ENCODE measurements at places on chromosomes 5 and 9. TPM values are rescaled to one million over a fixed set of nuclear protein-coding genes. Genes with fewer than 3 reads are reported as not detected.

GRCh38 chr9:110712955-110713354 lies 44.4 kb downstream of the MUSK start:
- DNase-seq: no peak
- H3K4me1 ChIP-seq: no peaks in the 10 kb centered on the region
- H3K4me3 ChIP-seq: no peak overlapping the region
- no peaks in the 10 kb centered on the region for H3K36me3 ChIP-seq
- no peaks in the 10 kb centered on the region for H3K27me3 ChIP-seq
- no peak overlapping the region for H3K27ac ChIP-seq

DNA sequence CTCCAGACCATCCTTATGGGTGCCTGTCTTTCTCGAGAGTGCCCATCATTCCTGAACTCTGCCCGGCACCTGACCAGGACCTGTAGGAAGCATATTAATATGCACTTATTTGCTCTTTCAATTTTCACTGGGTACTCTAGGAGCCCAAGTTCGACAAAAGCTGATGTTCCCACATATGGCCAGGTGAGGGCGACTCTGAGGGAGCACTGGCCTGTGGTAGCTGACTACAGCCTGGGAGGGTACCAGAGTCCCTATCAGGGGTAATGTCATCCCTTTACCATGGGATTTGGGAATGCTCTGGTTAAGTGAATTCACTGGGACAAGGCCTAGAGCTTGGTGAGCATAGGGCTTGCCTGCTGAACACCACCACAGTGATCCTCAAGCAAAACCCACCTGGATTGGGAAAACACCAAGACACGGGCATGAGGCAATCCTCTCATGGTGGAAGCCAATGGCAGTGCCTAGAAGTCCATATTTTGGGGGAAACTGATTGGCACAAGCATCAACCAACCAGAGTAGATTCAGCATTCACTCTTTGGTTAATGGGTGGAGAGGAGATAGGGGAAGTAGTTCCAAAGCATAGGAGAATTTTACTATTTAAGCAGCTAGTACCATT lies 112.2 kb downstream of the MTX3 start:
- no peak overlapping the region for H3K4me3 ChIP-seq
- peaks cover 5% of the 10 kb centered on the region for H3K27me3 ChIP-seq
- no peak overlapping the region for H3K27ac ChIP-seq
- H3K36me3 ChIP-seq: no peaks in the 10 kb centered on the region

- H3K27me3 ChIP-seq: no peaks in the 10 kb centered on the region
- H3K4me3 ChIP-seq: no peak overlapping the region
- DNase-seq: no peak
- no peaks in the 10 kb centered on the region for H3K36me3 ChIP-seq
- H3K27ac ChIP-seq: no peak overlapping the region
Measured at GRCh38 chr5:3657364-3658022, 61.9 kb downstream of the IRX1 start.

GRCh38 chr9:117742131-117742530 lies 37.9 kb downstream of the TLR4 start:
- H3K4me1 ChIP-seq: peaks cover 17% of the 10 kb centered on the region
- H3K27ac ChIP-seq: no peak overlapping the region
- DNase-seq: no peak
- H3K36me3 ChIP-seq: peaks cover 4% of the 10 kb centered on the region

DNA sequence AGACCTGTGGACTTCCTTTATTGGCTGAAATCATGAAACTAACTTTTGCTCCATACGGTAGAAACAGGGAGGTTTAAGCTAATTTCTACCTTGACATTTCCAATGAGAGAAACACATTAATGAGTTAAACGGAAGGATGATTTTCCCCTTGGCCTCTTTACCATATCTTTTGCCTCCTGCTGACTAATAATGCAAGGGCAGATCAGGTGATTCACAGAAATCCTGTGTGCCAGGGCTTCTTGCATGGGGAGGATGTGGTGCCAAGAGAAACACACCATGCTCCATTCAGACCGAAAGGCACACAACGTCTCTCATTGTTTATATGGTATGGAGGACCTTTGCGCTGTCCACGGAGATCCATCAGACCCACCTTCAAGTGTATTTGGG lies 17.4 kb upstream of the PRLR start:
- no peaks in the 10 kb centered on the region for H3K36me3 ChIP-seq
- DNase-seq: no peak
- no peak overlapping the region for H3K4me3 ChIP-seq
- H3K4me1 ChIP-seq: peaks cover 3% of the 10 kb centered on the region

- peaks cover 6% of the 10 kb centered on the region for H3K4me1 ChIP-seq
- no peaks in the 10 kb centered on the region for H3K36me3 ChIP-seq
- no peak for DNase-seq
Measured at GRCh38 chr9:94014066-94014654, 59.0 kb upstream of the BARX1 start.

GRCh38 chr5:15326932-15327331 lies 173.0 kb upstream of the FBXL7 start:
- H3K36me3 ChIP-seq: no peaks in the 10 kb centered on the region
- no peaks in the 10 kb centered on the region for H3K27me3 ChIP-seq

GRCh38 chr5:35131723-35132122 lies 84.0 kb upstream of the AGXT2 start:
- no peaks in the 10 kb centered on the region for H3K36me3 ChIP-seq
- peaks cover 41% of the 10 kb centered on the region for H3K27me3 ChIP-seq
- no peak overlapping the region for H3K4me3 ChIP-seq
- peaks cover 12% of the 10 kb centered on the region for H3K4me1 ChIP-seq

- no peaks in the 10 kb centered on the region for H3K4me1 ChIP-seq
- no peaks in the 10 kb centered on the region for H3K27me3 ChIP-seq
- no peak overlapping the region for H3K4me3 ChIP-seq
Measured at GRCh38 chr5:167393358-167393757, 898.1 kb upstream of the WWC1 start.

GRCh38 chr5:61081741-61082140 lies 80.5 kb downstream of the SMIM15 start:
- H3K27me3 ChIP-seq: no peaks in the 10 kb centered on the region
- no peak for DNase-seq
- no peak overlapping the region for H3K27ac ChIP-seq
- peaks cover 6% of the 10 kb centered on the region for H3K36me3 ChIP-seq
- no peak overlapping the region for H3K4me3 ChIP-seq

GRCh38 chr9:84241817-84242373 lies 98.7 kb downstream of the SLC28A3 start:
- no peak overlapping the region for H3K27ac ChIP-seq
- peaks cover 25% of the 10 kb centered on the region for H3K27me3 ChIP-seq
- H3K4me1 ChIP-seq: peaks cover 4% of the 10 kb centered on the region
- DNase-seq: no peak

DNA sequence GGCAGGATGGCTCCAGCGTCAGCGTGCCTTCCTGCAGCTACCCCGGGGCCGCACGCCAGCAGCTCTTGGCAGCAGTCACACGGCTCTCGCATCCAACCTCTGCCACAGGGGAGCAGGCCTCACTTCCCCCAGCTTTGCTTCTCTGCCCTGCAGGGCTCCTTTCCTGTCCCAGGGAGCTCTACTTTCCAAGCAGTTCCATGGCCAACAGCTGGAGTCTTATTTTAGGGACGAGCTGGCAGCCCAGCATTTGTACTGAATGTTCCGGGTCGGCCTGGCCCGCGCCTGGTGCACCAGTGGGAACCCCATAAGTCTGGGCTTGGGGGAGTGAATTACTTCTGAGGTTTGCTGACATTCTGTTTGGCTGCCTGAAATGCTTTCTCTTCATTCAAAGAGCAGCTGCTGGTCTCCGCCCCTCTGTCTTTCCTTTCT lies 34.6 kb downstream of the GADD45G start:
- H3K27ac ChIP-seq: no peak overlapping the region
- no peak overlapping the region for H3K4me3 ChIP-seq
- no peaks in the 10 kb centered on the region for H3K36me3 ChIP-seq
- H3K4me1 ChIP-seq: peaks cover 11% of the 10 kb centered on the region

GRCh38 chr5:10518347-10518746 lies 45.5 kb upstream of the ANKRD33B start:
- no peaks in the 10 kb centered on the region for H3K4me1 ChIP-seq
- H3K36me3 ChIP-seq: no peaks in the 10 kb centered on the region
- no peak overlapping the region for H3K4me3 ChIP-seq
- H3K27me3 ChIP-seq: no peaks in the 10 kb centered on the region
- DNase-seq: no peak
- H3K27ac ChIP-seq: no peak overlapping the region

DNA sequence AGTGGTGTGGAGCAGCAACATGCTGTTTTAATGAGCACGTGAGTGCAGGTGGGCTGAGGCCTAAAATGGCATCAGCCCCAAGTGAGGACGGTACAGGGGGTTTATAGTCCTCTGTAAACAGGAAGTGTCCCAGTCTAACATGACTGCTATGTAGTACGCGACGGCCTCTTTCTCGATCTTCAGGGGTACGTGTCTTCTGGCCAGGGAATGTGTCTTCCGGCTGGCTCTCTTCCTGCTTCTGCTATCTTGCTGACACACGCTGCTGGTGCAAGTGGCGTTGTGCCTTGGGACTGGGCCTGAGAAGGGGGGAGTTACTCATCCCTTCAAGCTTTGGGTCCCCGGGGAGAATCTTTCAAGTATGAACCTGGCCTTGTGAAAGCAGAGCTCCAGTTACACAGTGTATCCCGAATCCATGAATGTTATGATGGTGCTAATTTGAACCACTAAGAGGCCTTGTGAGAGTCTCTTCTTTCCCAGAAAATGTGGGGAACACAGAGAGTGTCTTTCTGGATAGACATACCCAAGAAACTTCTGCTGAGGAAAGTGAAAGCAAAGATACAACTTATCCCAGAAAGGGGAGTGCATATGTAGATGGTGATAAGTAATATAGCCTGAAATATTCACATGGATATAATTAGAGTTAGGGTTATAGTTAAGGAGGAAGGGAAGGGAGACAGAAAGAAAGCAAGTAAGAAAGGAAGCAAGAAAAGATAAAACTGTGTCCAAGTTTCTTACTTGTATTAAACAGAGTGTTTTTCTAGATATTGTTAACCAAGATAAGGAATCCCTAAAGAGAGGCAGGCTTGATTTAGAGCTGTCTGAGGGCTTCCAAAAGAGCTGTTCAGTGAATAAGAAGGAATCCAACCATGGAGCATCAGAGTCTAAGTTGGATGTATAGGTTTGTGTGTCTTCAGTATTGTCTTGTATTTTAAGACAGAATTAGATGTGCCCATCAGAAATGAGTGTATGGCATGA lies 35.5 kb upstream of the ANXA2R start:
- H3K4me3 ChIP-seq: peak overlapping the region; percentile 23
- H3K27me3 ChIP-seq: no peaks in the 10 kb centered on the region
- H3K36me3 ChIP-seq: peaks cover 24% of the 10 kb centered on the region
- DNase-seq: no peak
- peak overlapping the region; percentile 62 for H3K27ac ChIP-seq

DNA sequence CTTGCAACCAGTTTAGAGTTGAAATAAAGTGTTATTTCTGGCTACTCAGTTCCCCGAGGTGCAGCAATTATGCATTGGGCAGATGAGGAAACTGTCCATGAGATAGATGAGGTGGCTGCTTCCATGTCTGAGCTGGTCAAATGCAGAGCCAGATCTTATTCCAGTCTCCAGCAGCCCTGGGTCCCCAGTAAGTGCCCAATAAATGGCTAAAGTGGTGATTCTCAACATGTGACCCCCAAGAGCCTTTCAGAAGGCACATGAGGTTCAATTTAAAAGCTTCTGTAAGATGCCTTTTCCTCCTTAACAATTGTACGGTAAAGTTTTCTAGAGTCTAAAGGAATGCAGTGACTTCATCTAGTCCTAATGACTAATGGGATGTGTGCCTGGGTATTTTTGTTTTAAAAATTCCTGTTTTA lies 17.5 kb downstream of the ATOX1 start:
- H3K27me3 ChIP-seq: no peaks in the 10 kb centered on the region
- no peak for DNase-seq
- H3K4me3 ChIP-seq: no peak overlapping the region
- H3K4me1 ChIP-seq: peaks cover 15% of the 10 kb centered on the region
- H3K36me3 ChIP-seq: peaks cover 12% of the 10 kb centered on the region
- H3K27ac ChIP-seq: no peak overlapping the region

DNA sequence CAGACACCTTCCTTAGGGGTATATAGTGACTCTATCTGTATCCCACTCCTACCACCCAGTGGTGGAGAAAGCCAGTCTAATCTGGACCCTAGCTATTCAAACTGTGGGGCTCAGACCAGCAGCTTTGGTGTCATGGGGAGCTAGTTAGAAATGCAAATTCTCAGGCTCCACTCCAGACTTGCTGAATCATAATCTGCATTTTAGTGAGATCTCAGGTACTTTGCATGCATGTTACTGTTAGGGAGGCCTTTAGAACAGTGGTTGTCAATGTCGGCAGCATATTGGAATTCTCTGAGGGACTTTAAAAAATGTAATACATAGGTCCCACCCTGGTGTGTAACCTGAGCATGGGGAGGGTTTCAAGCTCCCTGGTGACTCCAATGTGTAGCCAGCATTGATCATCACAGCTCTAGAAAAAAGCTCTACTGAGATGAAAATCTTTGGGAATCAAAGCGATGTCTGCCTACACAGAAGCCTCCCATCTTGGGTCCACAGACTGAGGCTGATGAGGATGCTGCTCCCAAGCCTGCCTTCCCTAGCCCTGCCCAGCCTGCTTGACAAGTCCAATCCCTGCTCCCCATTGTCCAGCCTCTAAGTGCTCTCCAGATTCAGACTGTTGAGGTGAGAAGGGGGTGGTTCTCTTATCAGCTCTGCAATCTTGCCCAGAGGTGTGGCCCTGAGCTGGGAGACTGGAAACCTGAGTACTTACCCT lies 11.9 kb upstream of the GM2A start:
- no peak for DNase-seq
- no peak overlapping the region for H3K4me3 ChIP-seq
- H3K4me1 ChIP-seq: peaks cover 31% of the 10 kb centered on the region
- peaks cover 2% of the 10 kb centered on the region for H3K36me3 ChIP-seq

- no peaks in the 10 kb centered on the region for H3K27me3 ChIP-seq
- no peak overlapping the region for H3K27ac ChIP-seq
- H3K4me3 ChIP-seq: no peak overlapping the region
Measured at GRCh38 chr9:22922222-22922621, 475.6 kb downstream of the DMRTA1 start.

- H3K27ac ChIP-seq: no peak overlapping the region
- no peak overlapping the region for H3K4me3 ChIP-seq
- no peaks in the 10 kb centered on the region for H3K27me3 ChIP-seq
- H3K36me3 ChIP-seq: peaks cover 9% of the 10 kb centered on the region
- DNase-seq: no peak
Measured at GRCh38 chr9:6479959-6480358, 67.0 kb downstream of the UHRF2 start.

DNA sequence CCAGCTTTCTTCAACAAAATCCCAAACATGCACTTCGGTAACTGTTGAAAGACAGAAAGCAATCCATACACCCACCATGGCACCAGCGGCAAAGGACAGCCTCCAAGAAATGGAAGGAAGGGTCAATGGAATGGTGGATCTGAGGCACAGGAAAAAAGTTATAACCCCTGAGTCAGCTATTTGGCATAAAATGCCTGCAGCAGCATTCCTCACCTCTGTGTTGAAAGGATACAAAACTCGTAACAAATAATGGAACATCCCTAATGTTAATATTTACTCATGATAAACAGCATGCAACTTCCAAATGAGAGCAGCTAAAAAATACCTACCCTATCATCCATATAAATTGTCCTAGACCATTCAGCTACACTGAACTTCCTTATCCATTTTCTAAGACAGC lies 9.4 kb downstream of the FBXW11 start:
- no peak for DNase-seq
- no peak overlapping the region for H3K27ac ChIP-seq
- peaks cover 25% of the 10 kb centered on the region for H3K4me1 ChIP-seq
- H3K36me3 ChIP-seq: peaks cover 46% of the 10 kb centered on the region

Gene HTR4
- not detected for total RNA-seq

Gene PKN3
- 7.4 TPM for total RNA-seq

Gene BTNL8
- not detected for total RNA-seq

Gene NR2F1
- not detected for total RNA-seq

Gene SLC6A7
- not detected for total RNA-seq

Gene GABRB2
- not detected for total RNA-seq

Gene ZFP2
- total RNA-seq: 0.77 TPM

Gene MEGF10
- not detected for total RNA-seq
